ENCODE measurements at places on chromosomes 16 and 17.
A peak's percentile ranks its signal among the peaks of the same experiment; 100 is the strongest.

- DNase-seq, result no peak
These were observed 14.2 kb downstream of the KIF1C start for GRCh38 chr17:5011928-5012327.

DNA sequence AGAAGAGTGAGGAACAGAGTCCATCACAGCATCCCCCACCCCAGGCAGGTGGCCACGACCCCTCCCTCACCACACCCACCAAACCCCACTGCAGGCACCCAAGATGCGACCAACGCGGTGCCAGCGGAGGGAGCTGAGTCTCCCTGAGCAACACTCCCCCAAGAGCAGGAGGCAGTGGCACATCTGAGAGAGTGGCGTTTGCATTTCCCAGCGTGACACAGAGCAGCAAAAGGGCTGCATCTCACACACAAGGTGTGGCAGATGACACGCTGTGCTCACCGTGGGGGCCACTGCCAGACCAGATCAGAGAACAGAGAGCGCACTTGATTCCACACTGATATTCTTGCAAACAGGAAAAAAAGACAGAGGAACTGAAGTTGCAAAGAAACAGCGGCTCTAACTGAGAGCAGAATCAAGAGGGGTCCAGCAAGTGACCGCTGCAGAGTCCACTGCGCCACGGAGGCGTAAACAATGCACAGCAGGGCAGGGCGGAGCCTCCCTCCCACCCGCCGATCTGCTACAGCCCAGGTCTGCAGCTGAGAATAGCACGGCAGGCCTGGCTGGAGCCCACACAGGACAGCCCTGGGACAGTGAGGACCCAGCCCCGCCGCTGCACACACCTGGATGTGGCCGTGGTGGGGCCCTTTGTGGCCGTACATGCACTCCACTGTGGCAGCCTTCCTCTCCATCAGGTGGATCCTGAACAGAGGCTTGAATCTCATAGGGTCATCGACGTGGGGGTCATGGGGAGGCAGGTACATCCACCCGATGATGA, 26.0 kb upstream of the C16orf95 start:
- DNase-seq, result no peak

DNA sequence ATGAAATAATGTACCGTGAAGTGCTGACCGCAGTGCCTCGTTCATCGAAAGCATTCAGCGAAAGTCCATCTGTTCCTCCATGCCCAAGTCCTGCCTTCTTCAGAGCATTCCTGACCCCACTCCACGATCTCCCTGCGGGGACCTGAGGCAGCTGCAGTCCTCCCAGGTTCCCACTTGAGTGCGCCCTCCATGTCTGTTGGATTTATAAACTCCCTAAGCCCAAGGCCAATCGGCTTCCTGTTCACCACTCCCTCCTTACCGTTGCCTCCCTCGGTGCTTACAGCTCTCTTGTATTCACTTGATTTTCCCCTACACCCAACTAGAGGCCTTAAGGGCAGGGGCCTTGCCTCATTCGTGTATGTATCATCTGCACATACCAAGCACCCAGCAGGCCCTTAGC, 2.8 kb downstream of the RAD51D start:
- DNase-seq, result no peak

- no peak for DNase-seq
These were observed 11.9 kb upstream of the NAGPA start for GRCh38 chr16:5045499-5046115.

DNA sequence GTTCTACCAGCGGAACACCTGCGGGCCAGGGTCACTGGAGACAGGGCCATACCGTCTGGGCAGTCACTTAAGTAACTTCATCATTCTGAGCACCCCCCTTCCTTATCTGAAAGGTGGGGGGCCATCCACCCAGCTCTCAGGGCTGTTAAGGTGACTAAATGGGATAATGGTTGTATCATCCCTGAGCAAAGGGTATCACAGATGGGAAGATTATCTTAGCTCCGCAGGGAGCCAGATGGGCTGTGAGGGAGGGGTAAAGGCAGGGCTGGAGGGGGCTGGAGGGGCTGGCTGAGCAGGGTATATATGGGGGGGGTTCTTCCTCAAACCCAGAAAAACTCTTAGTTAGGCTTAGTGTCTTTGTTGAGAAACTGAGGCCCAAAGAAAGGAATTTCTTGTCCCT, 2.9 kb upstream of the CACNA1G start:
- no peak for DNase-seq

DNA sequence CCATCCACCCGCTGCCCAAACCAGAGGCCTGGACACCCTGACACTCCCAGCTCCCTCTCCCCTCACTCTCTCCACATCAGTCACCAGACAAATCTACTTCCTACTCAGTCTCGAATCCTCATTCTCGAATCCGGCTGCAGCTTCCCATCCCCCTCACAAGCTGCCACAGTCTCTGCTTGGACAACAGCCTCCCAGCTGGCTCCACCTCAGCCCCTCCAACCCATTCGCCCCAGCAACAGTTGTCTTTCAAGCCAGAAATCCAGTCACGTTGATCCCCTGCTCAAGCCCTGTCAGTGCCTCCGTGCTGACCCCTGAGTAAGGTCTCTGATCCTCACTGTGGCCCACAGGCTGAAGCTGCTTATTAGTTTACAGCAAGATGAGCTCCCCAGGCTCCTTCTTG, 44.2 kb upstream of the MTSS2 start:
- no peak for DNase-seq

- DNase-seq, result peak; percentile 32
These were observed 5.2 kb upstream of the TOB1 start for GRCh38 chr17:50871364-50871763.

DNA sequence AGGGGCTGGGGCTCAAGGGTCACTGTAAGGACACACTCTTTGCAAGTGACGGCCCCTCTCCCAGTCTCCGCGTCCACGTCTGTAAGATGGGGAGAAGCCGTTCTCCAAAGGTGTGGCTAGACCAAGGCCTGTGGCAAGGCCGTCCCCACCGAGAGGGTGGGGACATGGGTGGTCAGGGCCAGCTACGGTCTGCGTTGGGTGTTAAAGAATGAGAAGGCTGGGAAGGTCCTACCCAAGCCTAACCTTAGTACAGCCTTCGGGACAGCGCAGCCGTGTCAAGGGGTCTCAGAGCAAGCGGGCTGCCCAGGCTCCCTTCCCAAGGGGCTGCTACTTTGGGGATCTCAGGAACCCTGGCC, 1.9 kb downstream of the C1QTNF8 start:
- DNase-seq, result no peak

GRCh38 chr16:55495616-55496289, 13.1 kb upstream of the LPCAT2 start:
- DNase-seq, result no peak

DNA sequence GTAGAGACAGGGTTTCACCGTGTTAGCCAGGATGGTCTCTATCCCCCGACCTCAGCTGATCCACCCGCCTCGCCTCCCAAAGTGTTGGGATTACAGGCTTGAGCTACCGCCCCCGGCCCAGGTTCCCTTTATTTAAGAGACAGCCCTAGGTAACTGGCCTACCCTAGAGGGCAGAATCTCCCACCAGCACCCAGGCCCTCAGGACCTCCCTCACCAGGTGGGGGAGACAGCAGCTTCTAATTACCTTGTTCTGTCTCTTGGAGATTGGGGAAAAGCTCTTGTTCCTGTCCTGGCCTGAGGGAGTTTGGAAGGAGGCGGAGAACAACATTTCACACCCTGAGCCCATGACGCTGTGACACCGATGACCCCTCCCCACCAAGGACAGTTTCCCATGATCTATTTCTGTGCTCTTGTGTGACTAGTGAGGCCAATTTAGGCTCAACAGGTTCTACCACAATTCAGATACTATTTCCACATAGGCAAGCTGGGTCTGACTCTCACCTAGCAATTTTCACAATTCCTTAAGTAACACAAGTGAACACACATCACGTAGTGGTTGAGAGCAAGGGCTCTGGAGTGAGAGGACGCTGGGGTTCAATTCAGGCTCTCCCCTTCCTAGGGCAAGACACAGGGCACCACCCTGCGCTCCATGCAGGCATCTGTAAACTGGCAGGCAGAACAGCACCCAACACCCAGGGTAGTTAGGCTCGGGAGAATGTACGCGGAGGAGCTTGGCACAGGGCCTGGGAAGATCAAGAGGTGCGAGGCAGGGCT, 20.4 kb downstream of the HDAC5 start:
- DNase-seq, result no peak

DNA sequence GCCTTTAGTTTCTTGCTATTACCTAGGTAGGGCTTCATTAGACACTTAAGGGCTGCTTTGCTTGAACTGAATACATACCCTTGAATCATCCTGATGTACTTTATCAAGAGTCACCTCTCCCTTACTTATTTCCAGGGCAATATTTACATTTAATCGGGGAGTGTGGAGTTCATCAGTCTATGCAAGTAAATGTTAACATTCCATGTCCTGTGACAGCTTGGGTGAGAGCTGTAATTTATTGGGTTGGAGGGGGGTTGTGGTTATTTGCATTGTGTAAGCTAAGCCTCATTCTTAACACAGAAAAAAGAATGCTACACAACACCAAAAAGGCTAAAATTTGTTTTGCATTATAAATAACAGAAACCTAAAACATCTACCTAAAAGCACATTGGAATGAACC, 16.7 kb downstream of the KCNJ16 start:
- no peak for DNase-seq

GRCh38 chr17:72502371-72503341, 381.8 kb downstream of the SOX9 start:
- DNase-seq, result no peak

GRCh38 chr16:88315543-88316105, 67.1 kb upstream of the ZNF469 start:
- no peak for DNase-seq

GRCh38 chr17:16349431-16349830, 3.8 kb downstream of the CENPV start:
- DNase-seq, result no peak

GRCh38 chr17:63946440-63947363, 14.6 kb upstream of the CD79B start:
- DNase-seq, result peak; percentile 44

GRCh38 chr16:14286368-14287230, 215.5 kb downstream of the MRTFB start:
- DNase-seq, result no peak

GRCh38 chr16:56932721-56933619, 1.0 kb downstream of the HERPUD1 start:
- no peak for DNase-seq

GRCh38 chr17:51463353-51463752, 203.0 kb downstream of the UTP18 start:
- no peak for DNase-seq

GRCh38 chr16:10090816-10091215, 91.4 kb downstream of the GRIN2A start:
- DNase-seq, result no peak

GRCh38 chr17:79749958-79750357, 19.2 kb downstream of the ENPP7 start:
- DNase-seq, result no peak

DNA sequence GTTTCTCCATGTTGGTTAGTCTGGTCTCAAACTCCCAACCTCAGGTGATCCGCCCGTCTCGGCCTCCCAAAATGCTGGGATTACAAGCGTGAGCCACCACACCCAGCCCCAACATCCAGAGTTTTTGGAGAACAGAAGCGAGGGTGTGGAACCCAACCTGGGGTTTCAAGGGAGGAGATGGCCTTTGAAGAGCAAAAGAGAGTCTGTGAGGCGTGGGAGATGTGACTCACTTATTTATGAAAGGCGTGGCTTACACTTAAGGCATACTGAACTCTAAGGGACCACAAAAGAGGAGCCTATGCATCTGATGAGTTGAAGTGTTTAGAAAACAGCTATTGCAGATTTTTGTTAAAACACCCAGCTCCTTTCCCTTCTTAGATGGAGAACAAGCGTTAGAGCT, 18.9 kb downstream of the ARSG start:
- no peak for DNase-seq

GRCh38 chr16:61887903-61888302, 148.3 kb downstream of the CDH8 start:
- DNase-seq, result no peak

- DNase-seq, result no peak
These were observed 8.8 kb downstream of the MMP25 start for GRCh38 chr16:3054965-3055733.

- no peak for DNase-seq
These were observed 32.1 kb downstream of the MAP1LC3B start for GRCh38 chr16:87424266-87424665.

- DNase-seq, result no peak
These were observed 19.7 kb downstream of the FOXL1 start for GRCh38 chr16:86597880-86598606.

DNA sequence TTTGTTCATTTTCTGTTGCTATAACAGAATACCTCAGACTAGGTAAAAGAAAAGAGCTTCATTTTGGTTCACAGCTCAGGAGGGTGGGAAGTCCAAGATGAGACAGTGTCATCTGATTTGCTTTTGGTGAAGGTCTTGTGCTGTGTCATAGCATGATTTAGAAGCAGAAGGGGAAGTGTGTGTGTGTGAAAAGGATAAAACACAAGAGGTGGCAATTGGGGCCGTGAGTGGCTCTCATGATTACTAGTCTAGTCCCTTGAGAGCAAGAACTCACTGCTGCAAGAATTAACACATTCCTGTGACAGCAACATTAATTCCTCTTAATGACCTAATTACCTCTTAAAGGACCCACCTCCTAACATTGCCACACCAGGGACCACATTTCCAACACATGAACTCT, 8.3 kb downstream of the SLC35G3 start:
- no peak for DNase-seq

DNA sequence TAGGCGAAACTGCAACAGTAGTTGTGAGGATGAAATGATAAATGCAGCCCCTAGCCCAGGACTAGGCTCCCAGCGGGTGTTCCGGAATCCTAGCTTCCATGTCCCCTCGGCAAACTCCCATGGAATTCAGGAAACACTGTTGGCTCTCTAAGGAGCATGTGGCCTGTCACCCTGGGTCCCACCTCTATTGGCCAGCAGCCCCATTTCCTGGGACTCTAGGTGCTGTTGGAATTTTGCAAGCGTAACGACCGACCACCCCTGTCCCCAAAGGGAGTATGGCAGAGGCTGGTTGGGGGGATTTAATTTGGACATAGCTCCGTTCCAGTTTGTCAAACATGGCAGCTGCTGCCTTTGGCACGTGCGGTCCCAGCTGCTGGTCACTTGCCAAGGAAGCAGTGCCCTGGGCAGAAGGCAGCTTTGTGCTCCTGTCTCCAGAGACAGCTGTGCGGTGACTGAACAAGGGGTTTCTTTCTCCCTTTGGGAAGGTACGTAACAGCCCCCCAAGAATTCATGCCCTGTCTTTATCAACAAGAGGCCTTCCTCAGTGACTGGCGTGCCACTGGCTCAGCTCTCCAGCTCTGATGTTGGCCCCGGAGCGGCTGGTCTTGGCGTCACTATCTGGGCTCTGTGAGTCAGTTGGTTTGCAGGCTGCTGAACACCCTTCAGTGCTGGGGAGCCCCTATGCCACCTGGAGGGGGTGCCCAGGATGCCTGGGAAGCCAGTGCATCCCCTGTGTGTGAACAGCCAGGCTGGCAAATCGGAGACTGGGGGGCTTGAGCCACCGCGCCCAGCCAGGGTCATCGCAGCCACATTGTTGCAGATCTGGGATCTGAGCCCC, 235.2 kb upstream of the TNRC6C start:
- DNase-seq, result no peak

All from effector memory CD4-positive, alpha-beta T cell (primary cell).